Muscle of leg (tissue), 16 donors: ENCODE measurements at places on chromosomes 6 and 20. TPM values are rescaled to one million over a fixed set of nuclear protein-coding genes. Genes with fewer than 3 reads are reported as not detected.

GRCh38 chr6:37057678-37058077 is 52.2 kb downstream of the FGD2 start:
- DNase-seq: no peak

GRCh38 chr6:71287926-71288227 is 734 bp upstream of the OGFRL1 start:
- no peak for DNase-seq

DNA sequence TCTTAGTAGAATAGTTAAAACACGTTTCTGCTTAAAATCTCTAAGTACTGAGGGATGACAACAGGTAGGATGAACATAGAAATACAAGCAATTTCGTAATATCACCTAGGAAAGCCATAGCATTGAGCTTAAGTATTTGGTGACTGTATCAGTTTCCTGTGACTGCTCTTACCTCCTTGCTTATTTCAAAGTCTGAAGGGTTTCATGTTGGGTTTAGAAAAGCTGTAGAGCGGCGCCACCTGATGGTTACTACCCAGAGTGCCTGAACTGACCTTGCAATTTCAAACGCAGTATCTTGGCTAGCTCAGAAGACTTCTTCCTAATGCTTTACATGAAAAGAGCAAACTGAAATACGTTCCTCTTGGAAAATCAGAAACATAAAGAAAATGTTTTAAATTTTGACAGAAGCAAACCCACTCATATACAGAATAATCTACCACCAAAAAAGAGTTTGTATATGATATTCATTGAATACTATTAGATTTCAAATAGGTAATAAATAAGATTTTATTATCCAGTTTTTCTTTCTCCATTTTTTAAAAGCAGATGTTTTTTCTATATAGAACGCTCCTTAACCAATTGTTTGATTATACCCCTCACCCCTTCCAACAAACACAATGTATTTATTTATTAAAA is 82.3 kb upstream of the RIPOR2 start:
- DNase-seq: peak; percentile 51

DNA sequence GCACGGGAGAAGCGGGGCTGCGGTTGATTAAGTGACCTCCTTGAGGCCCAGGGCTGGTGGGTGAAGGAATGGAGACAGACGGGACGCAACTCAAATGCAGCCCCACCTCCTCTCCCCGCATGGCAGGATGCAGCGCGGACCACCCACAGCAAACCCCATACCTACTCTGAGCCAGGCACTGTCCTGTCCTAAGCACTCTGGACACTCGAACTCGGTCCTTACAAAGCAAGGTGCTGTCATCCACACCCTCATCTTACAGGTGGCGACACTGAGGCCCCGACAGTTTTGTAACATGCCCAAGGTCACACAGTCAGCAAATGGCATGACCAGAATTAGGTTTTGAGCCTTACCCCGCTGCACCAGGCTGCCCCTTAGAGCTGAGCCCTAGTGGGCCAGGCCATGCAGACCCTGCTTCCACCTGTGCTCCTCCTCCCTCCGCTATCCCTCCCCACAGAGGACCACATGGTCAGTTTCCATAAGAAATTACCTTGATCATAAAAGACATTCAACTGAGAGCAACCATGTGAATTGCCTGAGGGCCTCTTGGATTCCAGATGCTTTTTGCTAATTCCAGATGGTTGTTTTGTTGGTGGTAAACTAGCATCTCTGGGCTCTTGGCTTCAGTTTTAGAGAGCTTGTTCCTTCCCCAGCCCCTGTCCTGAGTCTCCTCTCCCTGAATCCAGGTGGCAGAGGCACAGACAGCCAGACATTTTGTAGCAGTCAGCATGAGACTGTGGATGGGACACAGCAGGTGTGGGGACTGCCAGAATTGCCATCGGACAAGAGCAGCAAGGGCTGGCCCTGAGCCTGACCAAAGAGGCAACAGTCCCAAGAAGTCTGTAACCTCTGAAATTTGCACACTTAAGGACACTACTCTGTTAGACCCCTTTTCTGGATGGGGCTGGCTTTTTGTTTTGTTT is 171.9 kb upstream of the PMEPA1 start:
- peak; percentile 48 for DNase-seq

- no peak for DNase-seq
These were observed 61.0 kb downstream of the EDN3 start for GRCh38 chr20:59361411-59361810.

DNA sequence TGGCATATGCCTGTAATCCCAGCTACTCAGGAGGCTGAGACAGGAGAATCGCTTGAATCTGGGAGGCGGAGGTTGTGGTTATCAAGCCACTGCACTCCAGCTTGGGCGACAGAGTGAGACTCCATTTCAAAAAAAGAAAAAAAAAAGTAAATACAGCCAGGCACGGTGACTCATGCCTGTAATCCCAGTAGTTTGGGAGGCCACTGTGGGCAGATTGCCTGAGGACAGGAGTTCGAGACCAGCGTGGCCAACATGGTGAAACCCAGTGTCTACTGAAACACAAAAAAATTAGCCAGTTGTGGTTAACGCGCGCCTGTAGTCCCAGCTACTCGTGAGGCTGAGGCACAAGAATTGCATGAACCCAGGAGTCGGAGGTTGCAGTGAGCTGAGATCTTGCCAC is 1.5 kb upstream of the NINL start:
- DNase-seq: no peak

DNA sequence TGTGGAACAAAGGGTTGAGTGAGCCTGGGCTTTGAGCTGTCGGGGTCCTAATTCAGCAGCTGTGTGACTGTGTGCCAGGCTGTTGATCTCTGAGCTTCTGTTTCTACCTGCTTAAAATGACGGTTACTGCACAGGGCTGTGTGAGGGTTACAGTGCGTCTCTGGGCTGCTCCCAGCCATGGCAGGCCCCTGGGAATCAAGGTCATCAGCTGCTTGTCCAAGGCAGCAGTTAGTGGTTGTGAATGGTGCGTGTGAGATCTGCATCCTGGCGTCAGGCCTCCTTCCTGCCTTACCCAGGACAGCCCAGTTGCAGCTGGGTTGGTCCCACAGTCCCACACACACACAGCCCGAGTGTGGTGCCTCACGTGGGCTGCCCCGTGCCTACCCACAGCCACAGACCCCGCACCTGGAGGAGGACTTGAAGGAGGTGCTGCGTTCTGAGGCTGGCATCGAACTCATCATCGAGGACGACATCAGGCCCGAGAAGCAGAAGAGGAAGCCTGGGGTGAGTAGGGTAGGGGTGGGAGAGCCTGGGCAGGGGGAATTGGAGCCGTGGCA is 15.6 kb downstream of the GTSF1L start:
- DNase-seq: no peak

- no peak for DNase-seq
These were observed 421.2 kb upstream of the HTR1E start for GRCh38 chr6:86516087-86516486.

GRCh38 chr6:105493736-105494135 is 90.9 kb upstream of the PREP start:
- DNase-seq: no peak

DNA sequence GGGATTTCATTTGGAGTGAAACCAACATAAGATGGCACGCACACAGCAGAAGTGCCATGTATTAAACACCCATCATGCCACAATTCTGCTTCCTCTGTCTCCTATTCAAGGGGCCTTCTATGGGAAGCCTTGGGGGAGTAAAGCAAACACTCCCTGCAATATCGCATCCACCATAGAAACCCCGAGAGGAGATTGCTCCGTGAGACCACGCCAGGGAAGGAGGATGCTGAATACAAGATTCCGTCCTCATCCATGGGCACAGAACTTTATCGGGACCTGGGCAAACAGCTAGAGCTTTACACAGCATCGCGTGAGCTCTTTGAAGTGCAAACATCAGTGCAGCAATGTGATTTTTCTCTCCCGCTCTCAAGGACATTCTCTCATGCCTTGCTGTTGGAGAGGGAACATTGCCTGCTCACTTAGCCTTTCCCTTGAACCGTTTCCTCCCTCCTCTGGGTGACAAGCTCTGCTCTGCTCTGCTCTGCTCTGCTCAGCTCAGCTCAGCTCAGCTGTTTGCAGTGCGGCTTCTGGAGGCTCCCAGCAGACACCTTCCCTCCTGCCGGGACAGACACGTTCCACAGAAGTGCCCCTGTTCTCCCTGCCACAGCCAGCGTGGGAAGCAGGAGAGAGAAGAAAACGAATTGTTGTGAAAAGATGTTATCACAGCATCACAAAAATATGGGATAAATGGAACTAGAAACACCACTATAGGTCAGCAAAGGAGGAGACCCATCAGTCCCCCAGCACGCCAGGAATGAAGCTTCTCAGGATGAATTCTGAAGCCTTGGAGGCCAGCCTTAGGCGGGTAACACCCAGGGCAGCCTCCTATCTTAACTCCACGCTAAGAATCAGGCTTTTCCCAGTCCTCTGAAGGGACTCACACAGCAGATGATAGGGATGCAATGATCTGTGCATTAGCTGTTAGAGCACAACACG is 48.2 kb downstream of the RNASET2 start:
- no peak for DNase-seq

DNA sequence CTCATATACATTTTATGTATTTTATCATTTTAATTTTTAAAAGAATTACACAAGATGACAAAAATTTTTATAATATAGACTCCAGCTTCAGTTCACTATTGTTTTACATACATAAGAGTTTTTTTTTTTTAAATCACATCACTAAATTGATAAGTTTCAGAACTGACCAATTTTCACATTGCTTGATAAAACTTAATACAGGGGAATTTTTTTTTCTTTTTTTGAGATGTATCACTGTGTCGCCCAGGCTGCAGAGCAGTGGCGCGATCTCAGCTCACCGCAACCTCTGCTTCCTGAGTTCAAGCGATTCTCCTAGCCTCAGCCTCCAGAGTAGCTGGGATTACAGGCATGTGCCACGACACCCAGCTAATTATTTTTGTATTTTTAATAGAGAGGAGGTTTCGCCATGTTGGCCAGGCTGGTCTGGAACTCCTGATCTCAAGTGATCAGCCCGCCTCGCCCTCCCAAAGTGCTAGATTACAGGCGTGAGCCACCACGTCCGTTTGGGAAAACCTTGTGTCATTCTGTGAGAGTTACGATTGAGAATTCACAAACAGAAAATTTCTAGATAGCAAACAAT is 36.6 kb upstream of the BTN3A2 start:
- no peak for DNase-seq

GRCh38 chr6:130076512-130076911 is 58.1 kb downstream of the L3MBTL3 start:
- peak; percentile 44 for DNase-seq

DNA sequence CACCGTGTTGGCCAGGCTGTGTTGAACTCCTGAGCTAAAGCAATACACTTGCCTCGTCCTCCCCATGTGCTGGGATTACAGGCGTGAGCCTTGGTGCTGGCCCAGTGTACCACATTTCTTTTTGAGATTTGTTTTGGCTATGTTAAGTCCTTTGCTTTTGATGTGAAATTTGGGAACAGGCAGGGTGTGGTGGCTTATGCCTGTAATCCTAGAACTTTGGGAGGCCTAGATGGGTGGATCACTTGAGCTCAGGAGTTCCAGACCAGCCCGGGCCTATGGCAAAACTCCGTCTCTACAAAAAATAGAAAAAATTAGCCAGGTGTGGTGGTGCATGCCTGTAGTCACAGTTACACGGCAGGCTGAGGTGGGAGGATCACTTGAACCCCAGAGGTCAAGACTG is 40.2 kb downstream of the GINS1 start:
- no peak for DNase-seq

GRCh38 chr20:21049305-21049828 is 56.8 kb downstream of the LINC00237 start:
- peak; percentile 49 for DNase-seq

- DNase-seq: no peak
These were observed 462.1 kb upstream of the SOX4 start for GRCh38 chr6:21131406-21131805.

GRCh38 chr20:2516399-2516798 is 7.7 kb upstream of the ZNF343 start:
- DNase-seq: no peak

- no peak for DNase-seq
These were observed 18.4 kb upstream of the SNX9 start for GRCh38 chr6:157804448-157805327.

DNA sequence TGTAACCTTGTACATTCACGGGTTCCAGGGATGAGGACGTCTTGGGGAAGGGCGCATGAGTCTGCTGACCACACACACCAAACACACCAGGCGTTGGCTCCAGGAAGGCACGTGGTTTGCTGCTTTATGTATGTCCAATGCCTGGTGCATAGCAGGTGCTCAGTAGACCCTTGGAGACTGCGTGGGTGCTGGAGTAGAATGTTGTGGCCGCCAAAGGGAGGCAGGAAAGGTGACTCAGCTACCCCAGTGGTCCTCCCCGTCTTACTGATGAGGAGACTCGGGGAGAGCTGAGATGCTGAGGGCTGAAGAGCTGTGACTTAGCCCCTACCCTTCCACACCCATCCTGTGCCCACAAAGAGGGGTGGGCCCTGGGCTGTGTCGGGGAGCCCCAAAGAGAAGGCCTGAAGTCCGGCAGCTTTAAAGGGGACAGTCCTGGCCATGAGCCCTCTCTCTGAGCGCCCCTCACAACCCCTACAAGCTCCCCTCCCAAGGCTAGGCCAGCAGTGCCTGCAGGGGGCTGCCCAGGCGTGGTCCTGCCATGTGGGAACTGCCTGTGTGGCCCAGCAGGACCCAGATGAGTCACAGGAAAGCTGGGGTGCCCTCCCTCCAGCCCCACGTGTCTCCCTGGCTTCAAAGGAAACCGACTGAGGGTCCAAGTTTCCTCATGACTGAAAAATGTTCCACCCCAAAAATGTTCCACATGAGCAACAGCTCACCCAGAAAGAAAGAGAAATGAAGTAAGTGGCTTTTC is 28.0 kb upstream of the PTGIS start:
- DNase-seq: peak; percentile 81

- DNase-seq: no peak
These were observed 193.3 kb downstream of the SASH1 start for GRCh38 chr6:148535976-148536375.

GRCh38 chr6:65450451-65450850 is 256.6 kb downstream of the EYS start:
- no peak for DNase-seq

GRCh38 chr20:19624221-19624965 is 133.7 kb upstream of the RIN2 start:
- DNase-seq: no peak

GRCh38 chr6:138817799-138818198 is 21.9 kb downstream of the ECT2L start:
- no peak for DNase-seq

Gene HLA-F
- polyA plus RNA-seq: 7.3 TPM

Gene ZC2HC1B
- polyA plus RNA-seq: not detected

Gene BCL2L1
- 36.2 TPM for polyA plus RNA-seq

Gene POLR3F
- polyA plus RNA-seq: 12.9 TPM

Gene SNAP91
- 1.4 TPM for polyA plus RNA-seq

Gene PIGT
- 73.5 TPM for polyA plus RNA-seq

Gene NUDT3
- 23.1 TPM for polyA plus RNA-seq

Gene SLC13A3
- polyA plus RNA-seq: 4.2 TPM

Gene FUCA2
- 32.2 TPM for polyA plus RNA-seq

Gene MRAP2
- 25.6 TPM for polyA plus RNA-seq

Gene SLC26A8
- not detected for polyA plus RNA-seq

Gene GGTLC1
- polyA plus RNA-seq: not detected

Gene ERMARD
- 17.6 TPM for polyA plus RNA-seq

Gene GPX5
- polyA plus RNA-seq: not detected
